ENCODE measurements at places on chromosomes 13 and 19.

DNA sequence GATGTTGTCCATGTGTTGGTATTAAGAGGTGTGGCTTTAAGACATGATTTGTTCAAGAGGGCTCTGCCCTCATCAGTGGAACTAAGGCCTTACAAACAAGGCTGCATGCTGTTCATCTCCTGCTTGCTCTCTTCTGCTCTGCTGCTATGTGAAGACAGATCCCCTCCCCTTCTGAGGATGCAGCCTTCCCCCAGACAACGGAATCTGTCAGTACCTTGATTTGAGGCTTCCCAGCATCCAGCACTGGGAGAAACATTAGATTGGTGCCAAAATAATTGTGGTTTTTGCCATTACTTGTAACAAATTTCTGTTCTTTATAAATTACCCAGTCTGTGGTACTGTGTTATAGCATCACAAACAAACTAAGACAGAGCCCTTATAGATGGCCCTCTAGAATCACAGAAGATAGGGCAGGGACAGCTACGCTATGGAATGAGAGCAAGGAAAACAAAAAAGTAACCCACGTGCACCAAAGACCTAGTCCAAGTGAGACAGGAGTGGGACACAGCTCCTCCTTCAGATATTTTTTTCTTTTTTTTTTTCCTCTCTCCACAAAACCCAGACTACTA, 151.5 kb upstream of the RXFP2 start:
- no peak for DNase-seq

DNA sequence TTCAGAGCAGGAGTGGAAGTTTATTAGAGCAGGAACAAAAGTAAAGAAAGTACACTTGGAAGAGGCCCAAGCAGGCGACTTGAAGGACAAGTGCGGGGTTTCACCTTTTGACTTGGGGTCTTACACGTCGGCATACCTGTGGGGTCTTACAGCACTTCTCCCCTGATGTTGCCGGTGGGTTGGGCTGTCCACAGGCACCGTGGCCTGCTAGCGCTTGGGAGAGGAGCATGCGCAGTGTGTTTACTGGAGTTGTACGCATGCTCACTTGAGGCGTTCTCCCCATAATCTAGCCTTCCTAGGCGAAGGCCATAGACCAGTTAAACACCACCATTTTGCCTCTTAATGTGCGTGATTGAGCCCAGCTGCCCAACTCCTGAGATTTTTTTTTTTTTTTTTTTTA, 25.0 kb upstream of the PLEKHF1 start:
- no peak for DNase-seq

- DNase-seq, result no peak
Observed at GRCh38 chr19:8097198-8097597, 44.6 kb downstream of the CCL25 start.

GRCh38 chr13:106110241-106110855, 425.1 kb downstream of the EFNB2 start:
- no peak for DNase-seq
